SW480 (cell line): ENCODE measurements at places on chromosomes 16 and 17.

DNA sequence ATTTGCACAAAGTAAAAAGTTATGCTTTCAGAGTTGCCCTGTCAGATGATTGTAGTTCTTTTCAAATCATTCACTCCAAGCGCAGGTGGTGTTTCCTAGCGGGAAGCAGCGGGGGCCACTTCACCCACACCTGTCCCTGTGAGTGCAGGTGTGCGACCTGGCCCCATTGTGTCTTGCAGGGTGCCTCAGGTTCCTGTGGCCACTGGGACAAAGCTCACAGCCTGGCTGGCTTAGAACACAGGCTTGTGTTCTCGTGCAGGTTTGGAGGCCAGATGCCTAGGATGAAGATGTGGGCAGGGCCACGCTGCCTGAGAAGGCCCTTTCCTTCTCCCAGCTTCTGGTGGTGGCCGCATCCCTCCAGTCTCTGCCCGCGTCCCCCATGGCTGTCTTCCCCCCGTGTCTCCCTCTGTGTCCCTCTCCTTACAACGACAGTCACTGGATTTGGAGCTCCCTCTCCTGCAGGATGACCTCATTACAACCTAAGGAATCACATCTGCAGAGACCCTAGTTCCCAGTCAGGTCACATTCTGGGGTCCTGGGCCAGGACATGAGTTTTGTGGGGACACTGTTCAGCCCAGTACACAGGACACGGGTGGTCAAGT is 90.5 kb downstream of the NPIPB11 start:
- DNase-seq = no peak

DNA sequence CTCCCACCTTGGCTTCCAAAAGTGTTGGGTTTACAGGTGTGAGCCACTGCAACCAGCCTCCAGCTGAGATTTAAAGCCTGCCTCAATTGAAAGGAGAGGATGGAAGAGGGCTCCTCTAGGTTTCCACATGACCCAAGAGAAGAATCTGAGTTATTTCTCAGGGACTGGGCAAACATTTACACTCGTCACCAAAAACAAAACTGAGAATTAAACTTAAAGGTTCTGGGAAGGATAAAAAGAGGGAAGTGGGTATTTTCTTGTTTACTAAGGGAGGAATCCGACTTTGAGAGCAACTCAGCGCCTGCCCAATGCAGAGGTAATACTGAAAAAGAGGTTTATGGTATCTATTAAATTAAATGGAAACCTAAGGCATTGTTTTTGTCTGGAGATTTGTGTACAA is 13.3 kb downstream of the HOXB1 start:
- DNase-seq = no peak

- no peak for DNase-seq
Measured at GRCh38 chr16:17416461-17417311, 54.1 kb downstream of the XYLT1 start.

GRCh38 chr17:1907909-1908698 is 78.3 kb downstream of the RPA1 start:
- no peak for DNase-seq

- no peak for DNase-seq
Measured at GRCh38 chr16:73549984-73550631, 502.2 kb upstream of the ZFHX3 start.

GRCh38 chr17:36048066-36048465 is 16.0 kb upstream of the CCL18 start:
- DNase-seq = no peak

- no peak for DNase-seq
Measured at GRCh38 chr17:11805952-11806351, 191.3 kb downstream of the ZNF18 start.
